ENCODE measurements at places on chromosomes 13 and 19.

- DNase-seq, result no peak
Measured at GRCh38 chr13:75236774-75237173, 245.2 kb downstream of the TBC1D4 start.

GRCh38 chr19:7706188-7706954, 4.4 kb upstream of the FCER2 start:
- no peak for DNase-seq

- DNase-seq, result no peak
Measured at GRCh38 chr13:48838193-48838973, 137.3 kb upstream of the FNDC3A start.

- no peak for DNase-seq
Measured at GRCh38 chr13:84445776-84446175, 563.5 kb upstream of the SLITRK1 start.
